Suppressor macrophage treated with lipopolysaccharide for 4 hours (primary cell): ENCODE measurements at places on chromosomes 13 and 19.

- no peak for DNase-seq
These were observed 100.1 kb upstream of the TSHZ3 start for GRCh38 chr19:31449379-31449778.

DNA sequence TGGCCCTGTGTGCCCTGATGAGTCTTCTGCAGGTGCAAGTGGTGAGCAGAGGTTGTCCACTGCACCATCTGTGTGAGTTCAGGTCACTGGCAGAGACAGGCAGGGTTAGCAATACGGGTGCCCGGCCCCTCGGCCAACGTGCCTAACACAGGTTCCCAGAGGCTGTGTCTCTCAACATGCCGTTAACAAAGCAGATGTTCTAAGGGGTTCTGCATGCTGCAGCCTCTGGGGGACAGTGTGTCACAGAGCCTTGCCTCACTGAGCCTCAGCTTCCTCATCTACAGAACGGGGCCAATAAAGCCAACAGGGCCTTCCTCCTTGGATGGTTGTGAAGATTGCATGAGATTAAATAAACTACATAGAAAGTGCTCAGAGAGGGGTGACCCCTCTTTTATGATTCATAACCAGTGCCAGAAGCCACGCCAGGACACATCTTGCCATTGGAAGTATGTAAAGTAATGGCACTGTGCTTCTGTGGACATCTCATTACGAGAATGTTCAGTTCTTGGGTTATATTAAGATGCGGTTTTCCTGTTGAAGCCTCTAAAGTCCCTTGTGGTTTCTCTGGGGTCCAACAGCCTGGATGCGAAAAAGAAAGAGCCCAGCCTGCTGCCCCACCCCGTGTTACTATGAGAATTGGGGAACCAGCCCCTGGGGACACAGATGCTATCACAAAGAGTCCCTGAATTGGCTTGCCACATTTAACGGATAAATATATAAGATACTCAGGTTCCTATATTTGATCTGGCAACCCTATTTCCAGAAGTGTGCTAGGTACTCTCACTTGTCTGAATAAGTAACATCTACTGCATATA, 11.2 kb upstream of the ARHGEF18 start:
- peak; percentile 88 for DNase-seq

DNA sequence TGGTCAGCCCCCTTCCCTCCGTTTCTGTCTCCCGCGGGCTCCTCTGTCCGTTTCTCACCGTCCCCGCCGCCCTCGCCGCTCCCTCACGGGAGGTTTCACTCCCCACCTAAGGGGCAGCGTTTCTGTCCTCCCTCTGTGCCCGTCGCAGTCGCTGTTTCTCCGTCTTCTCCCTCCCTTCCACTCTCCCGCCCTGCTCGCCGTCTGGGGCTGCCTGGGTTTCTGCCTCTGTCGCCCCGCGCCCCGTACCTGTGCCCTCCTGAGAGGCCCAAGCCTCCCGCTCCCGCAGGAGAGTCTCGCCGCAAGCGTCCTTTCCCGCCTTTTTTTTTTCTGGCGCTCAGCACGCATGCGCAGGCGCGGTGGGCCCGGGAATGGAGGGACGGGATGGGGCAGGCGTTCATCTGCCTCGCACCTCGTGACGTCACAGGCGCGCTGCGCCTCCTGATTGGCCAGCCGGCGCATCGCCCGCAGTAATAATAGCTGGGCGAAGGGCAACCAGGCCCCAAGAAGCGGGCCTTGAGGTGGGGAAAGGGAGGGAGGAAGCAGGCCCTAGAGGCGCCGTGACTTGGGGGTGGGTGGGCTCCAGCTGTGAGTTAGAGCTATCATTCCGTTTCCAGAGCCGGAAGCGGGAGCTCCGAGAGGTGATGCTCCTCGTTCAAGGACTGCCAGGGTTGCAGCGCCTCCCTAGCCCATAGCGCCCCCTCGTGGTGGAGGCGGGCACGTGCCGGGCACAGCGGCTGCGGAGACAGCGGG, 15.4 kb downstream of the SSC5D start:
- peak; percentile 96 for DNase-seq

DNA sequence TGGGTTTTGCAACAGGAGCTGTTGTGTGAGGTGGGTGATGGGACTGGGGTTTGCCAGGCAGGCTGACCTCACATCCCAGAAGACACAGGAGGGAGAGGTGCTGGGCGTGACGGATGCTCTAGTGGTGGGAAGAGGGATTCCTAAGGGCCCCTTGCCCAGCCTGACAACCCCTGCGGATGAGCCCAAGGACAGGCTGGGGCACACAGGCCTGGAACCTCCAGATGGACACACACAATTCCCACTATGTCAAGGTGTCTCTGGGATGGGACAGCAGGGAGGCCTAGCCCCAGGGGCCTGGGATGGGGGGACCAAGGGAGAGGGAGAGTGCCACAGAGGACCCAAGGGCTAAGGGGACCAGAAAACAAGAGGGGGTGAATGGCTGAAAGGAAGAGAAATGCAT, 191.5 kb downstream of the ZNF536 start:
- DNase-seq = no peak

DNA sequence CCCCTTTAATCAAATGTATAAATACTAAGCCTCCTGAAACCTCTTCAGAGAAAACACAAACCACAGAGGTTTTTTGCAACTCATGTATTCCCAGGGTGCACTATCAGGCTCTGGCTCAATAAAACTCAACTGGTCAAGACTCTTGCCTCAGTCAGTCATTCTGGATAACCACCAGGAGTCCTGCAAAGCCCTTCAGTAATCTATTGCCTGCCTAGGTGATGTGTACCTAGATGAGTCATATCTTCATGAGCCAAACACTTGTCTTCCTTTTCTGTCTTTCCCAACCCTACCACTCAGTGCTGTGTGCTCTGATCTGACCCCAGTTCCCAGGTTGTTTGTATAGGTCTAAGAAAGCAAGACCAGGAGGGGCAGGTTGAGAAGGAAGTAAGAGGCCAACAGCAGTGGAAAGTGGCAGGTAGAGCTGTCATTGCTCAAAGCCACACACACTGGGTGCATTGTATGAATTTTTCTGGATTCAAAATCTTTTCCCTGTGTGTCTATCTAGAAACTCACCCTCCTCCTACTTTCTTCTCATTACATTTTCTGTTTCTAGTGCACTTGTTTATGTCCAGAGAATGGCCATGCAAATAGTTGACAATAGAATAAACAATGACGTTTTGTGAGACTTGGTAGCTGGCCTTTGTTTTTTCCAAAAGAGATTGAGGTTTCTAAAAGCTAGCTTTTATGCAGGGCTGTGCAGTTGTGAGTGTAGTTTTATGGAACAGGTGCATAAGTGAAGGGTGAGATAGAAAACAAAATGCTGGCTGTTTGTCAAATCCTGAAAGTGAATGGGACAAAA, 48.1 kb downstream of the PSG1 start:
- DNase-seq = no peak

GRCh38 chr13:114032126-114032799, 58.4 kb upstream of the C13orf46 start:
- no peak for DNase-seq
